Aorta (tissue), 5 donors: ENCODE measurements at places on chromosomes 6 and 20.

DNA sequence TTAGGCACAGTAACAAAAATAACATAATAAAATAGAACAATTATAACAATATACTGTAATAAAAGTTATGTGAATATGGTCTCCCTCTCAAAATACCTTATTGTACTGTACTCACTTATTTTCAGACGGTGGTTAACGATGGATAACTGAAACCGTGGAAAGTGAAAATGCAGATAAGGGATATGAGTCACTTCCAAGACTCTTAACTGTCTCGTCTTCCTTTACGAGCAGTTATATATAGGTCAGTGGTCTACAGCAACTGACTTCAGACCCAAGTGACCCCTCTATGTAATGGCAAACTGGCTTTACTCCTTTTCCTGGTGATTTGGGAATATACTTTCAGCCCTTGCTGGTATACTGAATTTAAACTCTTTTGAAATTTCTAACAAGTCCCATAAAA lies 261.4 kb downstream of the SLC35F1 start:
- DNase-seq: no peak

GRCh38 chr20:63553933-63554290 lies at the start of gene FNDC11:
TSS of gene FNDC11 (plus strand) at chr20:63554159. CDS start at chr20:63555664, 1,505 bp downstream.
- DNase-seq: no peak

- no peak for DNase-seq
These were observed 7.0 kb upstream of the OR14J1 start for GRCh38 chr6:29294499-29294914.

DNA sequence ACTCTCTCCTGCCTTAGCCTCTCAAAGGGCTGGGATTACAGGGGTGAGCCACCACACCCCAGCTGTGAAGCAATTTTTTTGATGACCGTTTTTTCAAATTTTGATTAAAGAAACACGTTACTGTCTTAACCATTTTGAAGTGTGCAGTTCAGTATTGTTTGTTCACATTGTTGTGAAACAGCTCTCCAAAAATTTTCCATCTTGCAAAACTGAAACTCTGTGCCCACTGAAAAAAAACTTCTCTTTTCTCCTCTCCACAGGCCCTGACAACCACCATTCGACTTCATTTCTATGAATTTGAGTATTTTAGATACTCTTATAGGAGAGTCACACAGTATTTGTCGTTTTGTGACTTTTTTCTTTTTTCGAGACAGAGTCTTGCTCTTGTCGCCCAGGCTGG lies 53.9 kb downstream of the ECT2L start:
- DNase-seq: no peak

DNA sequence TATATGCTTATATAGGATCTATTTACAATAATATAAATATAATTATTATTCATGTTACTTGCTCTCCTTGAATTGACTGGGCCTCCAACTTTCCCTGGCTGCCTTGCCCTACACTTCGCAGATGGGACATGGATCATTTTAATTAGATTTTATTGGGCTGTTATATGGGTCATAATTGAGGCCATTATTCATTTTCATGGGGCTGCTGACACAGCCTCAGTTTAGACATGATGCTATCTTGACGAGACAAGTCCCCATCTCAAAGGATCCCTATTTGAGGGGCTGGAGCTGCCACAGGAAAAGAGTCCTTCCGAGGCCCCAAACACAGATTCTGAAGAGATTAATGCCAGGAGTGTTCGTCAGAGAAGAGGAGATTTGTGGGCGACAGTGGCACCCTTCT lies 170.4 kb downstream of the DHX35 start:
- DNase-seq: no peak

- DNase-seq: peak; percentile 72
These were observed 91.4 kb upstream of the NEDD9 start for GRCh38 chr6:11323666-11324452.

GRCh38 chr6:41097467-41098090 lies 24.8 kb downstream of the NFYA start:
- no peak for DNase-seq

GRCh38 chr6:21885532-21886114 lies 292.1 kb downstream of the SOX4 start:
- DNase-seq: peak; percentile 84

GRCh38 chr6:21591446-21591845 lies 2.1 kb upstream of the SOX4 start:
- DNase-seq: no peak

DNA sequence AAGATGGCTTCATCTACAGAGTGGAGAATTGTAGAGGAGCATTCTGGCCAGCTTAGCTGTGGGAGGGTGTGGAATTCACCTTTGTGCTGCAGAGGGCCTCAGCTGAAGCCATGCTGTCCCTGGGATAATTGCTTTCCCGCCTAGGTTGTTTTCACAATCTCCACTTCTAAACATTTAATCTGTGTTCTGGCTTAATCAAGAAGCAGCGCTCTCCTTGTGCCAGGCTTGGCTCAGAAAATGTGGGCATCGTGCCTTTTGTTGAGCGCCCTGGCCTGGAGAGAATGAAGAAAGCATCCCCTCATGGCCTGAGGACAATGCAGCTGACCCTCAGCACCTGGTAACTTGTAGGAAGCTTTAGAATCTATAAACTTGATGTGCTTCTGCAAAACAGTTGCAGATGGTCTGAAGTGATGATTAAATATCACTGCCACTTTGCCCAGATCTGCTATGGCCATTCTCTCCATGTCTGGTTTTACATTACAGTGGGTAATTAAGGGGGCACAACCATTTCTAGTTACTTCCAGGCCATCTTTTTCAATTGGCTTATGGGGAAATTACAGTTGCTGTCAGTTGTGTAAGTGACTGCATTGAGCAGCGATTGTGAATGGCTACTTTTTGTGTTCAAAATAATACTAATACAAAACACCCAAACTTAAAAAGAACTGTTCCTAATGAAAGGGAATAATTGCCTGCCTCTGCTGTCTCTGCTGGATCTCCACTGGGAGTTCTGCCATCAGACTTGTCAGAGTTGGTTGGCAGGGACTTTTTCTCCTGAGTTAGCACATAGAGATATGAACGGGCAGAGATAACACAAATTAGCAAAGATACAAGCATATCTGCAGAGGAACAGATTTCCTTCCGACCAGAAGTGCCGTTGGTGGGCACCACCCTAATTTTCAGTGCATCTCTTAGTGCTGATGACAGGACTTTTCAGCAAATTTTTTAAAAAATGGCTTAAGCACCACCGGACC lies 18.4 kb downstream of the CTNNBL1 start:
- no peak for DNase-seq

GRCh38 chr6:44257753-44258324 lies 511 bp upstream of the SLC35B2 start:
- DNase-seq: no peak

- DNase-seq: no peak
These were observed 213.6 kb upstream of the DTNBP1 start for GRCh38 chr6:15876406-15876805.

DNA sequence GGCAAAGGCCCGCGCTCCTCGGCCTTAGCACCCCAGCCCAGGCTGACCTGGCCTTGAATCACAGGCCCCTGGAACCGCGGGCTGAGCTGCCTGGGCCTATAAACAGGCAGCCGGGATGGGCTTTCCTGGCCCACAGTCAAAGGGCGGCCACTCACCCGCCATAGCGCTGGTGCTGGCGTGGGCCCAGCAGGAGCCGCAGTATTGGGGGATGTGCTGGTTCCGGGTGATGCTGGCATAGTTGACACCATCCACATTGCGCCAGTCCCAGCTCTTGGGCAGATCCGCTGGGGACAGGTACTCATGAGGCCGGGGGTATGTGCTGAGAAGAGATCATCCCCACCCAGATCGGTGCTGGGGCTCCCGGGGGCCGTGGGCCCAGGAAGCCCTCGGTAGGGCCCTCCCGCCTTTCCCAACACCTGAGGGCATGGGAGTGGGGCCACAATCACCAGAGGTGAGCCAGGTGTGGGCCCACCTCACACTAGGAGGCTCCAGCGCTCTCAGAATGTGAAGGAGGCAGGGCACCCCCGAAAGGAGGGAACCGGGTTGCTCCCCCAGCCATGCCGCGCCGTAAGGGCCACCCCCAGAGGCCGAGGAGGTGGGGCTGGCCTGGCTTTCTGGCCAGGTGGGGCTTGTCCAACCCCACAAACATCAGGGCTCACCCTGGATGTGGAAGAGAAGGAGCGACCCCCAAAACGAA lies 739 bp downstream of the CTSZ start:
- peak; percentile 72 for DNase-seq

DNA sequence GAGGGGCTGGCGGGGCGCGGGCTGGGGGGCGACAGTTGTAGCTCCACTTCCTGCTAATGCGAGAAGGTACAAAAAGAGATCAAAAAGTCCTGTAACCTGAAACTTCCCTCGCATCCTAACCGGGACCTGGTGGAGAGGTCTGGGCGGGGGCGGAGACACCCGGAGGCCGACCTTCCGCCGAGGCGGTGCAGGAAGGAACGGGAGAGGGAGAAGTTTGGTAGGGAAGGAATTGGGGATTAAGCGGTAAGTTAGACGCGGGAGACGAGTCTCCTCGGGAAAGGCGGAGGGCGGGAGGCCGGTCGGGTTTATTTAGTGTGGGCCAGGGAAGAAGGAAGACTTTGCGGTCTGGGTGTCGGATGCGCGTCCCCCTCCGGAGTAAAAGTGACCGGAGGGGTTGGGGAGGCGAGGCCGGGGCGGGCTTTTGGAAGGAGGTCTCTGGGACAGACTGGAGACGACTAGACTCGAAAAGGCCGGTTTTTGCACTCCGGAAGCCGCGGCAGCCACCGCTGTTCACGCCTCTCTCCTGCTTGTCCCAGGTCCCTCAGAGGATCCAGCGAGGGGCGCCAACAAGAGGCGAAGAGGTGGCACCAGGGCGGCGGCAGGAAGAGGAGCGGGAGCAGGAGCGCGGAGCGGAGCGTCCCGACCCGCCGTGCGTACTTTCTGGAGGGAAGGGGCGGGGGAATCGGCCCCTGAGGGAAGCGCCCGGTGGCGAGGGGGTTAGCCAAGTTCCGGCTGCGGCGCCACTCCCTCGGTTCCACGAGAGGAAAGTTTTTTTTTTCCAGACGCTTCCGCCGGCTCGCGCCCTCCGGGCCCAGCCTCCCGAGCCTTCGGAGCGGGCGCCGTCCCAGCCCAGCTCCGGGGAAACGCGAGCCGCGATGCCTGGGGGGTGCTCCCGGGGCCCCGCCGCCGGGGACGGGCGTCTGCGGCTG lies 734 bp downstream of the TPBG start:
- peak; percentile 70 for DNase-seq

DNA sequence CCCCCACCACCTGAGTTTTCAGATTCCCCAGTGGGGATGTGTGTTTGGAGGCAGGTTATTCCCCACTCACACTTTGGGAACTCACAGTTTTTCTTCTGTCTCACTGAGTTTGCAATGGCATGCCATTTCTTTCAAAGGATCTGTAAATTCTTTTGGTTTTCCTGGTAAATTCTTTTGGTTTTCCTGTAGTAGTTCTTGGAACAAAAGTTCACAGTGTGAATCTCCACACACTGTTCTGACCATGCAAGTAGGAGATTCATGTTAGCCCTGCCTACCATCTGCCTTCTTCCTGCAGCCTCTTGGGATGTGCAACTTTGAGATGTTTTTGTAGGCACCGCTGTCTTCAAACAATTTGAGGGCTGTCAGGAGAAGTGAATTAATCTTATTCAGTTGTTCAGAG lies 165.6 kb upstream of the OGFRL1 start:
- no peak for DNase-seq
